ENCODE measurements at places on chromosomes 1 and 21. TPM values are rescaled to one million over a fixed set of nuclear protein-coding genes. Genes with fewer than 3 reads are reported as not detected.

Gene SLAMF9
- total RNA-seq = not detected

Gene KIRREL1
- 39.6 TPM for total RNA-seq

Gene CD101
- 0.07 TPM for total RNA-seq

Gene PSMB4
- total RNA-seq = 391 TPM

Gene TEX38
- total RNA-seq = not detected

Gene HFM1
- total RNA-seq = 0.40 TPM

Gene GBP7
- not detected for total RNA-seq

Gene CFAP45
- total RNA-seq = 1.1 TPM

All from thoracic aorta endothelial cell (primary cell).